ENCODE measurements at places on chromosomes 2 and 18.

DNA sequence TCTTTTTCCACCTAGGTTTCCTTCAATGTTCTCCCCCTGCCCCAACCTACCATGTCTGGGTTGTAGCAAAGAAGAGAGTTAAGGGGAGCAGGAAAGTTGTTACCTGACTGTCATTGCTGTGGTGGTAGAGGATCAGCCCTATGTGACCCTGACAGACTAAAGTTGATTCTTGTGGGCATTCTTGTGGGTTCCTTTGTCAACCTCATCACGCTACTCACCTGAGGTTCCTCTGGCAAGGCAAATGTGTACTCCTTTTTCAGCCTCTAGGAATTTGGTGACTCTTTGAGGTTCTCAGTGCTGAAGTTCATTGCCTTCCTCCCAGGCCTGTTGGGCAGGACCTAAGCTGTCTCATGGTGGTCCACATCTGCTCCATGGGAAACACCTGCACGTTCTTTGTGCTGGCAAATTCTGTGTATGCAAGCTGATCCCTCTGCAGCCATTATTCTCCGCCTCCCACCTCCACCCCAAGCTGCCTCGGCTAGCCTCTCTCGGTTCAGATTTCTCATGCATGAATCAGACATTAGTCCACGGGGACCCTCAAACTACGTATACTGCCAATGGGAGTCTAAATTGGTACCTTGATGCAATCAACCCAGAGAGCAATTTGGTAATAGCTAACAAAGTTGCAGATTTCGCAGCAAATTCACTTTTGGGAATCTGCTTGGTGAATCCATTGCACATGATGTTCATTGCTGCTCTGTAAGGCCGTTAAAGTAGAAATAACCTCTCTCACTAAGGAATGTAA, 1.5 kb upstream of the GMCL1 start:
- DNase-seq, result no peak

- no peak for DNase-seq
Measured at GRCh38 chr18:46619559-46619958, 37.5 kb downstream of the LOXHD1 start.

DNA sequence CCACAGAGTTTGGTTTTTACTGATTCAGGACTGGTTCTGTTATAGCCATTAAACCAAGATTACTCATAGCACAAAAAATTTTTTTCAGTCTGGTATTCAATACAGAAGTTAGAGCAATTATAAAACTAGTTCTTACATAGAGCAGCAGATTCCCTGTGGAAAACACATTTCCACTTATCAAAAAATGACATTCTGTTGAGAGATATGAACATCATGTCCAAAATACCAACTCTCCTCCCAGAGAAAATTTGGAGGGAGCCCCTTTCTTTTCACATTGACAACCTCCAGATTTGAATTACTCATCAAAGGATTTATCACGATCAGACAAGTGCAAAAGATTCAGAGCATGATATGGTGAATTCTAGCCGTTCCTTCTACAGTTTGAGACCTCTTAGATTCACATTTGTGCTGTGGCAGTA, 126.8 kb upstream of the SERPINE2 start:
- DNase-seq, result no peak

GRCh38 chr2:130352237-130352636, 3.6 kb upstream of the PTPN18 start:
- no peak for DNase-seq

DNA sequence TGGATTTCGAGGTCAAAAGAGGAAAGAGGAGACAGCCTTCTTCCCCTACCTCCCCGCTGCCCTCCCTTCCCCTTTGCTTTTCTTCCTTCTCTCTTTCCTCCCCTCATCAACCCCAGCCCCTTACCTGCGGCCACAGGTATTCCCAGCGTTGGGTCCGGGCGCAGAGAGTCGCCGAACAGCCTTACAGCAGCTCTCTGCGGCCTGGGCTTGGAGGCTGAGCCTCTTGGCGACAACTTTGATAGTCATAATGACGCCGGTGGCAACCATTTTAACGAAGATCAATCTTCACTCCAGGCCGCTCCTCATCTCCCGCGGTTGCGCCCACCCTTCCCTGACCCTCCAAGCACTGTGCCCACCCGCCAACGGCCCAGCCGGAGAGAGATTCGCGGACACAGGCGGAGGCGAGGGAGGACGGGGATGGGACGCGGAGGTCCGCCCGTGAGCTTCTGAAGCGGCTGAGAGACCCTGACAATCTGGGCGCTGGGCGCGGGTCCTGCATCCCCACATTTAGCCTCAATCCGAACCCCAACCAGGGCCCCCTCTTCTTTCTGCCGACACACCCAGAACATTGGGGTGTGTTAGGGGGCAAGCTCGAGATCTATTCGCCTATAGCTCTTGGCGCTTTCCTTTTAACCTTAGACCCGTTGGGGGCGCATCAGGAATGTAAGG, 1.5 kb upstream of the EVX2 start:
- DNase-seq, result no peak

GRCh38 chr2:187994464-187995331, 297.0 kb upstream of the GULP1 start:
- no peak for DNase-seq

DNA sequence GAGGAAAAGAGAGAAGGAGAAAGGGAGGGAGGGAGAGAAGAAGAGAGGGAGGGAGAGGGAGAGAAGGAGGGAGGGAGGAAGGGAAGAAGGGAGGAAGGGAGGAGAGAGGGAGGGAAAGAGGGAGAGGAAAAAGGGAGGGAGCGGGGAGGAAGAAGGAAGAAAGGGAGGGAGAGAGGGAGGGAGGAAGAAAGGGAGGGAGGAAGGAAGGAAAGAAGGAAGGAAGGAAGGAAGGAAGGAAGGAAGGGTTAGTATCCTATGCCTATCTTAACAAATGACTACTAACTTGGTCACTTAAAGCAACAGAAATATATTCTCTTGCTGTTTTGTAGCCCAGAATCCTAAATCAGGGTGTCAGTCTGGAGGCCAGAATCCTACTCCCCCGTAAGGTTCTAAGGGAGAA, 52.1 kb downstream of the CMPK2 start:
- no peak for DNase-seq

GRCh38 chr2:28761420-28761819, 9.8 kb downstream of the PPP1CB start:
- DNase-seq, result no peak

DNA sequence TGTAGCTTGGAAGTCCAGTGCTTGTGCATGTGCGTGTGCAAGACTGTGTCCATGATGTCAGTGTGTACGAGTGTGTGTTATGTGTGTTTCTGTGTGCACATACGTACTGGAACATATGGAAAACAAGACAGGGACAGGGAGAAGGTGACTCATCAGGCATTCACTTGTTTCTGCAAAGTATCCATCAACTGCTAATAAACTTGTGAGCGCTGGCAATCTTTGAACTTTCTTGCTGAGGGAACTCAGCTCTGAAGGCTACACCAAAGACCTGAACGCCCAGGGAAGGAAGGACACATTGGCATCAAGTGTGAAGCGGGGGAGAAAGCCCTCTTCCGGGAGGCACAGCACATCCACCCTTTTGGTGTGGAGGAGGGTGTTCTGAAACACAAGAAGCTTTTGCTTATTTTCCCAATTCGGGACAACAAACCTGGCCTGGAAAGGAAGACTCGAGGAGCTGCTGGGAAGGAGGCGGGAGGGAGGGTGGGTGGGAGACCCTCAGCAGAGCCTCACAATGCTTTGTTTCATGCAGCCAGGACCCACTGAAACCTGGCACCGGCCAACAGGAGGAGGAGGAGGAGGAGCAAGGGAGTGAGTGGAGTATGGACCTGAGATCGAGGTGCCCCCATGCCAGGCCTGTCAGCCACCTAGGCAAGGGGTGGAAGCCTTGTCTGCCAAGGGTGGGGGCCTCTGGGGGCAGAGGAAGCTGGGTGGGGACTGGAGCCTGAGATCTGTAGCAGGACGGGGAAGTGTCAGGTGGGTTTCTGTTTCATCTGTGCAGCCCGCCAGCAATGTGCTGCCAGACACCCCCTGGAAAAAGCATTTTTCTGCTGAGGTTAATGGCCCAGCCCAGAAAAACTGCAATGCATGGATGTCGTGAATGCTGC, 26.8 kb downstream of the SMAD7 start:
- no peak for DNase-seq

DNA sequence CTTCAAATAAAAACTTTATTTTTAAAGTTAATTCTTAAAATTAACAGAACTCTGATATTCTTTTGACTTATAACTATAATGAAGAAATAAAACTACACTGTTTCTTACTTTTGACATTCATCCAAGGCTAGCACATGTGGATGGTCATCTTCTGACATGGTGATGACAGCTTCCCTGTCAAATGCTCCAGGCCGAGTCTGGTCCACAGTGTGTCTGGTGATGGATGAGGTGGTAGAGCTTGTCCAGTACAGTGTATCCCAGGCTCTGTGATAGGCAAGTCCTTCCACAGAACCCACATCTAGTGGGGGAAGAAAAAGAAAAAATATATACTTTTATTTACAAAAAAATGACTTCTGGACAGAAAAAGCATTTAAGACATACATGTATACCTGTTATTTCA, 1529.5 kb downstream of the LRP1B start:
- DNase-seq, result no peak

- DNase-seq, result no peak
Measured at GRCh38 chr2:207230261-207231105, 64.7 kb upstream of the KLF7 start.

DNA sequence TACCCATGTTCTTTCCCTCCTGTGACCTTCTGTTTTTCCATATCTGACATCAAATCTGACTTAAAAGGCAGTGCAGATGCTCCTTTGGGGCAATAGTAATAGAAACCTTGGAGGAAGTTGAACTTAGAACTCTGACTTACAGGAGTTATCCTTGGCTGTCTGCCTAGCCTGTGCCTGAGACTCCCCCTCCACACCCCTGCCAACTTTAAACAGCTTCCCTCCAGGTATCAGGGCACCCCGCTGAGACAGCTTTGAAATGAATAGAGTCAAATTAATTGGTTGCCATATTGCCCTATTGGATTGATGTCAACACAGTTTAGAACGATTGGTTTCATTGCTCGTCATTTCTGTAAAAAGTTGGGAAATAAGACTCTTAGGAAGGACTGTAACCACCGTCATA, 322.0 kb downstream of the PRKCE start:
- DNase-seq, result no peak

DNA sequence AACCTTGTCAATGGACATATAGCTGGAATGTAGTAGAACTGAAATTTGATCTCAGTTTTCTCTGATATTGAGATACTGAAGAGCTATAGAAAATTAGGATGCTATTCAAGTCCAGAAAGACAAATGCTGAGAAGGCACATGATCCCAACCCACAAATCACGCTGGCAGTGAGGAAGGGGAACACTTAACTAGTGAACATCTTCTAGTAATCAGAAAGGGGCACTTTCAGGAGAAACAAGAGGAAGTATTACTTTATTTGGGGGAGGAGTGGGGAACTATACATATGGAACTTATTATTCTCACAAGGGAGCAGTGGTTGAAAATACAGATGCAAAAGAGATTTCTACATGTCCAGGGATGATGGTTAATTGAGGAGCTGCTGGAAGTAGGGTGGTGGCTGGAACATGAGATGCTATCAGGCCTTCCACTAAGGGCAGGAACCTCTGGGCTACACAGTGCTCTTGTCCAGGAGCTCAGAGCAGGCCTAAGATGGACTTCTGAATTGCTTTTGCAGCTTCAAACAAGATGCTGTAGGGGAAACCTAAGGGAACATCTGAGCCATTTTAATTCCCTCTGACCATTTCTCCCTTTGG, 79.3 kb downstream of the TGFA start:
- DNase-seq, result no peak

DNA sequence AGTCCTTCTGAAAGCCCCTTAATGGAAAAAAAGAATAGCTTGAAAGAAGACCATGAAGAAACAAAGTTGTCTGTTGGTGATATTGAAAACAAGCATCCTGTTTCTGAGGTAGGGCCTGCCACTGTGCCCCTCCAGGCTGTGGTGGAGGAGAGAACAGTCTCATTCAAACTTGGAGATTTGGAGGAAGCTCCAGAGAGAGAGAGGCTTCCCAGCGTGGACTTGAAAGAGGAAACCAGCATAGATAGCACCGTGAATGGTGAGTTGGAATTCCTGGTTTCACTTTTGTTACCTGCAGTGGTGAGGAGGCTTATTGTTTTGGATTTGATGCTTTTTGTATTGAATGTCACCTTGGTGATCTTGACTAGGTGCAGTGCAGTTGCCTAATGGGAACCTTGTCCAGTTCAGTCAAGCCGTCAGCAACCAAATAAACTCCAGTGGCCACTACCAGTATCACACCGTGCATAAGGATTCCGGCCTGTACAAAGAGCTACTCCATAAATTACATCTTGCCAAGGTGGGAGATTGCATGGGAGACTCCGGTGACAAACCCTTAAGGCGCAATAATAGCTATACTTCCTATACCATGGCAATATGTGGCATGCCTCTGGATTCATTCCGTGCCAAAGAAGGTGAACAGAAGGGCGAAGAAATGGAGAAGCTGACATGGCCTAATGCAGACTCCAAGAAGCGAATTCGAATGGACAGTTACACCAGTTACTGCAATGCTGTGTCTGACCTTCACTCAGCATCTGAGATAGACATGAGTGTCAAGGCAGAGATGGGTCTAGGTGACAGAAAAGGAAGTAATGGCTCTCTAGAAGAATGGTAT, 13.3 kb downstream of the SLC20A1 start:
- no peak for DNase-seq

DNA sequence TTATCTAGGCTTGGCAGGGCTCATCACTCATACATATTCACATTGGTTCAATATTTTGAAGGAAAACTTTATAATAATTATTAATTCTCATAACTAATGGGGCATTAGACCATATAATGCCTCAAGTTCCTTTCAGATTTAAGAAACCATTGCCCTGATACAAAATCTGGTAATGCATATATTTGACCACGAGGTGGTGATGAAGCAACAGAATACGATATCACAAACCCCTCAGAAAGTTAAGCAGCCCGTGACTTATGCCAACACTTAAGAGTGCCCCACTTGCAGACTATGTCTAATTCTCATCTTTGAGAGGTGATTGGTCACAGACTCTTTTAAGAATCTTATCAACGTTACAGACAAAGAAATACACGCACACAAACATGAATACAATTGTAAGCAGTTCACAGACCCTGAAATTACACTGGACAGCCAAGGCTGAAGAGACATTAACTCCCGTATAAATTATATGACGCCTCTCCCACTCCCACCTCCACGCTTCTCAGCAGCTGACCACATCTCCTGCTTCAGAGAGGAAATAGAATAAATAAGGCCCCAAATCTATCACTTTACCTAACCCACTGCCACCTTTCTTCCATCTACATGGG, 20.7 kb upstream of the DNAH6 start:
- no peak for DNase-seq

DNA sequence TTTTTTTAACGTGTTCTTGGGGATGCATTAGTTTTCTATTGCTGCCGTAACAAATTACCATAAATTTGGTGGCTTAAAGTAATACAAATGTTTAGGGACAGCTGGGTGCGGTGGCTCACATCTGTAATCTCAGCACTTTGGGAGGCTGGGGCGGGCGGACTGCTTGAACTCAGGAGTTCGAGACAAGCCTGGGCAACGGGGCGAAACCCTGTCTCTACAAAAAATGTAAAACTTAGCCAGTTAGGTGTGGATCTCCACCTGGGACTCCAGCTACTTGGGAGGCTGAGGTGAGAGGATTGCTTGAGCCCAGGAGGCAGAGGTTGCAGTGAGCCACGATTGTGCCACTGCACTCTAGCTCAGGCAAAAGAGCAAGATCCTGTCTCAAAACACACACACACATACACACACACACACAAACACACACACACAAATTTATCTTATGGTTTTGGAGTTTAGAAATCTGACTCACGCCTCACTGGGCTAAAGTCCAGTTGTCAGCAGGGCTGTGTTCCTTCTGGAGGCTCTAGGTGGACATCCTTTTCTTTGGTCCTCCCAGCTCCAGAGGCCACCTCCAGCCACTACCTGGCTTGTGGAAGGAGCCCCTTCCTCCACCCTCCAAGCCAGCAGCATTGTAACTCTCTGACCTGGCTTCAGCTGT, 76.1 kb downstream of the SEPTIN10 start:
- DNase-seq, result no peak

GRCh38 chr18:73879766-73880165, 267.9 kb downstream of the FBXO15 start:
- DNase-seq, result no peak

Measured in stimulated activated CD4-positive, alpha-beta T cell treated with anti-CD3 and anti-CD28 coated beads, TNF-alpha, amount 100 ng/mL, for 1 hour (primary cell).